ENCODE measurements at places on chromosomes 3 and 15.

DNA sequence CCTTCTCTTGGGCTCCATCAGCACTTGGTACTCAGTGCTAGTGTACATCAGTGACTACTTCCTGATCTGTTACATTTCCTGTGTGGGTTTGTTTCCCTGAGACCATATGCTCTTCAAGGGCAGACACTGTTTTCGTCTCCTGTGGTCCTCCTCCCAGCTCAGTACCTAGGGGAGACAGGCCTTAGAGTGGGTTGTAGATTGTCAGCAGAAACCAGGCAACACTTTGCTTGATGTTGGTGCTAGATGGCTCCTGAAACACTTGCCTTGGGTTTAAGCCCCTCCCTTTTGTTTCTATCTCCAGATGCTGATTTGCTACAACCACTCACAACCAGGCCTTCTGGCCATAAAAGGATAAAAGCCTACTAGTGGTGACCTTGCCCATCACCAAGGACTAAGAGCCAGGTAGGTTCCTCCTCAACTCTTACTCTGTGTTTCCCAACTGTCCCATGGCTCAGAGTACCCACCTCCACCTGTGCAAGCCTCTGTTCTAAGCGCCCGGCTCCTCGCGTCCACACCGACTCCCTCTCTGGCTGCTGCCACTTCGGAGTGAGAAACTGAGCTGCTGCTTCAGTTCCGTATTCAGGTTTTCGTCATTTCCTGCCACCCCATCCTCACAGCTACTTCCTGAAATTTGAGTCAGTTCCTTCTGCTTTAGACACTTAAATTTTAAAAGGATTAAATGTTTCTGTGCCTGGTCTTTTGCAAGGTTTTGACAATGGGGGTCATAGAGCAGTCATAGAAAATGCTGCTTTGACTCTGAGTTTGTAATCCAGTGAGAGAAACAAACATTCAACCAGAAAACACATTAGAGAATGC lies at the start of gene HCLS1:
TSS of gene HCLS1 (minus strand) at position 548 of the 816 bp plus-strand sequence. CDS start 2,556 bp downstream, outside the sequence.
- DNase-seq: peak; percentile 90

GRCh38 chr3:195052939-195053338 lies 218.0 kb downstream of the XXYLT1 start:
- DNase-seq: no peak

DNA sequence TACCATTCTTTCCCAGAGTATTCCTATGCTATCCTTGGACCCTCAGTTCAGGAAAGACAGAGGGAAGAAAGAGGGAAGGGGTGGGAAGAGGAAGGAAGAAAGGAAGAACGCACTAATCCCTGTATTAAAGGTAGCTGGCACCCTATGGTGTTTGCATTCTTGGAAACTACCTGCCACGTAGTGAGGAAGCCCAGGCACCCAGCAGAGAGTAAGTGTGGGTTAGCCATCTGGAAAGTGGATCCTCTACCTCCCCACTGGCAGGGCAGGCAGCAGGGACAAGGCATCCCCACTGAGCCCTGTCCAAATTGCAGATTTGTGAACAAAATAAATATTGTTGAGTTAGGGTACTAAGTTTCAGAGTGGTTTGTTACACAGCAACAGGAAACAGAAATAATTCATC lies 8.8 kb downstream of the RBP1 start:
- DNase-seq: no peak

DNA sequence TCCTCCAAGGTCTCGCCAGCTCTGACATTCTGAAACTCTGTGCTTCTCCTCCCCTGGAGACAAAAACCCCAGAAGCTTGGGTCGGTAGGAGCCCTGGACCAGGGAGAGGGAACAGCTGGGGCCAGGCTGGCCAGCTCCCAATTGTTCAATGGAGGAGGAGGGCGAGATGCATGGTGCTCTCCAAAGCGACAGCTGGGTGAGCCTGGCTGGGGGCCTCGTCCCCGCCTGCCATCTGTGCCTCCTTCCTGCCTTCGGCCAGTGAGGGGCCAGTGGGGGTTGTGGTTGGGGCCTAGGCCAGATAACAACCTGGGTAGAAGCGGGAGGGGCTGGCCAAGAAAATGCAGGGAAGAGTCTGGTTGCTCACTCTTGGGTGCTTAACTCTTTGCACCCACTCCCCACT lies 79.4 kb downstream of the CORO2B start:
- no peak for DNase-seq

GRCh38 chr15:67184208-67184925 lies 70.1 kb downstream of the AAGAB start:
- DNase-seq: peak; percentile 50

DNA sequence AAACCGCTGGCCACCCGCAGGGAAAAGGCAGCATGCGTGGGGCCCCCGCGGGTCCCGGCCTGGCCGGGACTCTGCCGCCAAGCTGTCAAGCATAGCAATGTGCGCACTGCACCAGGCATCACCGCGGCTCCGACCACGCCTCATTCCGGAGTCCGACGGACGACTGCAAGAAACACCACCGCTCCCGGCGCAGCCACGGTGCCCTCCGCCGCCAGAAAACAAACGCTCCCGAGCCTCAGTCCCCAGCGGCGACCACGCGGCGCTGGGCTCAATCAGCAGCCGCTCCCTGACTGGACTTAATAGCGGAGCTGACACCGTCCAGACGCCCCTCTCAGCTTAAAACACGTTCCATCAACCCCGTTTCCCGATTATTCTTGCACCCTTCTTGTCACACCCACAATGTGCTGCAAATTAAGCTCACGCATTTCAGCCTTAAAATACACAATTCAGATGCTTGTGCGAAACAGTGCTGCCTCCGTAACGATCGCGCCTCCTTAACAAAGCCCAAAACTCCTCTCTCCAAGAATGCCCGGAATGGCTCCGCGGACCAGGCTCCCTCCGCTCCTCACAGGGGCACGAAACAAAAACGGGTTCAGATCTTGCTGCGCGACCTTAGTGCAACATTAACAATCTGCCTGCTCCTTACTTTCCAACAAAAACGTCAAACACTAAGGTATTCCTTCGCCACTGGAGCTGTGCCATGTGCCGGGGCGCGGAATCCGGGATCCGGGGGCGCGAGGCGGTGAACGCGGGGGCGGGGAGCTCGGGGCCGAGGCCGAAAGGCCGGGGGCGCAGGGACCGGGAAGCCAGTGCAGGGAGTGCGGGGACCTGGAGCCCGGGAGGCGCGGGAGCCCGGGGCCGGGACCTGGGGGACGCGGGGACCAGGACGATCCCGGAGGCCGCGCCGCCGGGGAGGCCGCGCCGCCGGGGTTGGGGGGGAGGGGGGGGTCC lies 655 bp downstream of the CYFIP1 start:
- peak; percentile 71 for DNase-seq

DNA sequence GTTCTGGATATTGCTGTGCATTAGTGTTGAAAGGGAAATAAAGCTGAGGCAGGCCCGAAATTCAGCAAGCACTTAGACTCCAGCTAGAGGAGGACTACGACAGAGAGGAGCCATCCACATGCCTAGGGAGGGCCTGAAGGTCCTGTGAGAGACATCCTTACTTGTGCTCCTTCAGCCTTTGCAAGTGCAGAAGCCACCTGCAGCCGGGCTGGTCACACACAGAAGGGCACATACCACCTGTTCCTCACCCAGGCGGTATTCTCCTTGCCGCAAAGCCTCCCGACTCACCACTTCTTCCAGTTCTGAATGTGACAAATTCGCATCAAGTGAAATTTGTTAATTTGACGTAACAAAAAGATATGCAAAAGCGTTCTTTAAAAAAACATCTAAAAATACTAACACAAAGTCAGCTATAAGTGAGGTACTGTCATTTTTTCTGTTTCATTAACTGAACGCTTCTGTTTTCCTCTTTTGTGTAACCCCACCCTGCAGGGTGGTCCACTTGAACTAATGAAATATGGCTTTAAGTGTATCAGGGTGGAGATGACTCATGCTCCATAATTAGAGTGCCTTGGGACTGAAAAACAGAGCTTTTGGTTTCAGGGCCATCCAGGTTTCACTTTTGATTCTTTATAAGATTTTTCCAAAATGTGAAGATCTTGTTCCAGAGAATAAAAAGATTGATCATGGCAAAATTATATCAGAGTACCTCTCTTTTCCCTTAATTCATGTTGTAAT lies 467.9 kb upstream of the ATP11B start:
- no peak for DNase-seq

DNA sequence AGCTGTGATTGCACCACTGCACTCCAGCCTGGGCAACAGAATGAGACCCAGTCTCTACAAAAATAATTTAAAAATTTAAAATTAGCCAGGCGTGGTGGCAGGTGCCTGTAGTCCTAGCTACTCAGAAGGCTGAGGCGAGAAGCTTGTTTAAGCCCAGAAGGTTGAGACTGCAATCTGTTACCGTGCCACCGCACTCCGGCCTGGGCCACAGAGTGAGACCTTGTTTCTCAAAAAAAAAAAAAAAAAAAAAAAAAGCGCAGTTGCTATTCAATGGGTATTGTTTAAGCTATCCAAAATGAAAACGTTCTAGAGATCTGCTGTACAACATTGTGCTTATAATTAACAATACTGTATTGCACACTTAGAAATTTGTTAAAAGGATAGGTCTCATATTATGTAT lies 24.0 kb downstream of the ZNF148 start:
- DNase-seq: no peak

DNA sequence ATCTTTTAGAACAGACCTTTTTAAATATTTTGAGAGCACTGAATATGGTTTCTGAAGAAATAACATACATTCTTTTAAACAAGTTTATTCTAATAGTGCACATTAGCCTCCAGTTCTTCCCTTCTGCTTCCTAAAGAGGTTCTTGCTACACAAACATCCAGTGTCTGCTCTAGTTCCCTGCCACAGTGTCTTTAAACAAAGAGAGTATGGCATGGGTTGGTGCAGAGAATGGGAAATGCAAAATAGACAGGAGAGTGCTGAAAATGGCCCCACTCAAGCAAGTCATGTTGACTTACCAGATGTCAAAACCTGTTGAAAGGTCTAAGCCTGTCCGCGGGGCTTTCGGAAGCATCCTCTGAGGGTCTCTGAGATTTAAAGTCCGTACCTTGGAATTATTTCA lies 72.1 kb upstream of the RPL35A start:
- no peak for DNase-seq

GRCh38 chr15:55669270-55669669 lies 73.7 kb downstream of the PRTG start:
- DNase-seq: no peak

- no peak for DNase-seq
Observed at GRCh38 chr15:68781217-68781616, 39.5 kb downstream of the ANP32A start.

Data from activated CD8-positive, alpha-beta memory T cell treated with anti-CD3 and anti-CD28 coated beads for 24 hours (primary cell).